ENCODE measurements at places on chromosomes 12 and 14. TPM values are rescaled to one million over a fixed set of nuclear protein-coding genes. Genes with fewer than 3 reads are reported as not detected.

DNA sequence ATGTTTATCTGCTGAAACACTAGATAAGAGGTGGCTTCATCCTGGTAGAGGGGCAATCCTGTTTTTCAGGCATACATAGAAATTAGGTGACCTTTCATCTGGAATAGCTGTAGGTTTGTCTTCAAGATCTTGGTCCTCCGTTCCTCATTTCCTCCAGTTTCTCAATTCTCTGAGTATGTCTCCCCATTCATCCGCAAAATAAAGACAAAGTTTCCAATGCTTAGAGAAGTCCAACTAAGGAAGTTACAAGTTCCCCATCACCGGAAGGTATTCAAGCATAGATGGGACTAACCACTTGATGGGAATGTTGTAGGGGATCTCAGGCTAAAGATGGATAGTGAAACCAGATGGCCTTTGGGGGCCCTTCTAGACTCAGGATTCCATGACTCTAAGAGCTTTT lies 34.3 kb downstream of the ERG28 start:
- peaks cover 19% of the 10 kb centered on the region for H3K4me1 ChIP-seq
- no peaks in the 10 kb centered on the region for H3K27me3 ChIP-seq
- no peak for DNase-seq
- H3K27ac ChIP-seq: no peak overlapping the region
- H3K36me3 ChIP-seq: no peaks in the 10 kb centered on the region

DNA sequence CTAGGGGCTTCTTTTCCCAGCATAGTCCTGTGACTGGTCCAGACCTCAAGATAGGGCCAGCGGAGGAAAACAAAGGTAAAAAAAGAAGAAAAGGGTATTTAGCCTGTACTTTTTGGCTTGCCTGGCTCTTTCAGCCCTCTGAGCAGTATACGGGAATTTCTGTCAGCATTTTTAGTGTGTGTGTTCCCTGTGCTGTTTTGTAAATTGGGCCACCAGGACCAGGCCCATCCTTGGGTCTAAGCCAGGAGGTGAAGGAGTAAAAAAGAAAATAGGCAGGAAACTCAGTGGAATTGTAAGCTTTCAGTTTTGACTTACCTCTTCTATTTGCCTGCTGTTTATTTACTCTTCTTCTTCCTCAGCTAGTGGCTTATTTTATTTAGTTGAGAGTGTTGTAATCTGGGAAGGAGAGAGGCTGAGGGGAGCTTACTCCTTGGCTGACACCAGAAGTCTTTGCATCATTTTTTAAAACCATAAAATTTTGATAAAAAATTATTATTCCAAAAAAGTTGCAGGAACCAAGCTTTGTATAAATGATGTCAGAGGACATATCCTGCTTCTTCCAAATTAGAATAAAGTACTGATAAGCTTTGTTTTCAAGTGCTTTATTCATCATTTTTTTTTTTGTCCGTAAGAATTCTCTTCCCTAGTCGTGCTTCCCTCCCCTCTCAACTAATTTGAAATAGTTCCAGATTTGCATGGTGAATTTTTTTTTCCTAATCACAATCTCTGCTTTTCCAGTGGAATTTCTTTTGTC lies 63.7 kb downstream of the DIP2B start:
- H3K27me3 ChIP-seq: no peaks in the 10 kb centered on the region
- no peaks in the 10 kb centered on the region for H3K36me3 ChIP-seq
- peak overlapping the region; percentile 65 for H3K27ac ChIP-seq
- H3K4me3 ChIP-seq: no peak overlapping the region

DNA sequence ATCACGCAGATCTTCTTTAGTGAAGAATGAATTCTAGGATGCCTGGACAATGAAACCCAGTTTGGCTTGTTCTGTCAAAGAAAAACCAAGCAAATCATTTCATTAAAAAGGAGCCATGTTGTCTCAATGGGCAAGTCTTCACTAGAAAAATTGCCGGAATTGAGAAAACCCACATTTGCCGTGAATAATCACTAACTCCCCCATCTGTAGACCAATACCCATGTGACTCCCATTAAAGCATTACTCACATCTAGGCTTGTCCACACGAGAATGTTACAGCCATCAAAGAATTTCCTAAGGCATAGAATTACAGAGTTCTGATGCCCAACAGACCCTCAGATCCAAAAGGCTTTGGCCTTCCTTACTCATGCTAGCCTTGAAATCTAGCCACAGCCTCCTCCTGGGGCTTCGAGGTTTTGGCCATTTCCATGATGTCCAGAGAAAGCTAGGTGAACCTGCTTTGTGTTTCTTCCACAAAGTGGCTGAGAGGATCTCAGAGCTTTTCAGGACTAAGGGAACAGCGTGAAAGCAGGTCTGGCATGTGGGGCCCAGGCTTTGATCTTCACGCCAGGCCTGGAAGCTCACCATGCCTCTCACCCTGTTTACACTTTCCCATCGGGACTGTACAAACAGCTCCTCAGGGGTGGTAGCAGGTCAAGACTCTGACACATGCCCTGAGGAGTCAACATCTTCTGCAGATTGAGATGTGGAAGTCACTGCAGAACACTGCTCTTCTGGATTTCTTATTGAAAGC lies 12.1 kb downstream of the SLC7A8 start:
- no peaks in the 10 kb centered on the region for H3K27me3 ChIP-seq
- H3K4me3 ChIP-seq: no peak overlapping the region

DNA sequence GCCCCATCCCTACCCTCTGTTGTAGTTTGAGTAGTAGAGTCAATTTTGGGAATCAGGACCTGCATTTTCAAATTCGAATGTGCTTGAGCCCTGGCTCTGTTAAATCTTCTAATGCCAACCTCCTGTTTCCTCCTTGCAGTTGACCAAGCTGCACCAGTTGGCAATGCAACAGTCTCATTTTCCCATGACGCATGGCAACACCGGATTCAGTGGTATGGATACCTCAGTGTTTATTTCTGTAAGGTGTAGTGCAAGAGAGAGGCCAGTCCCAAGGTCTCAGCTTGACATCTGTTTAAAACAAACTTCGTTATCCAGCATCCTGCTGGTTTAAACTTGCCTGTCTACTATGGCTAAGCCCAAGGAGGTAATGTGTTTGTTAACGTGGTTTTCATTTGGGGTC lies 15.2 kb downstream of the PCBP2 start:
- DNase-seq: no peak
- peaks cover 100% of the 10 kb centered on the region for H3K36me3 ChIP-seq
- peaks cover 74% of the 10 kb centered on the region for H3K4me1 ChIP-seq
- H3K27me3 ChIP-seq: no peaks in the 10 kb centered on the region
- H3K4me3 ChIP-seq: no peak overlapping the region

DNA sequence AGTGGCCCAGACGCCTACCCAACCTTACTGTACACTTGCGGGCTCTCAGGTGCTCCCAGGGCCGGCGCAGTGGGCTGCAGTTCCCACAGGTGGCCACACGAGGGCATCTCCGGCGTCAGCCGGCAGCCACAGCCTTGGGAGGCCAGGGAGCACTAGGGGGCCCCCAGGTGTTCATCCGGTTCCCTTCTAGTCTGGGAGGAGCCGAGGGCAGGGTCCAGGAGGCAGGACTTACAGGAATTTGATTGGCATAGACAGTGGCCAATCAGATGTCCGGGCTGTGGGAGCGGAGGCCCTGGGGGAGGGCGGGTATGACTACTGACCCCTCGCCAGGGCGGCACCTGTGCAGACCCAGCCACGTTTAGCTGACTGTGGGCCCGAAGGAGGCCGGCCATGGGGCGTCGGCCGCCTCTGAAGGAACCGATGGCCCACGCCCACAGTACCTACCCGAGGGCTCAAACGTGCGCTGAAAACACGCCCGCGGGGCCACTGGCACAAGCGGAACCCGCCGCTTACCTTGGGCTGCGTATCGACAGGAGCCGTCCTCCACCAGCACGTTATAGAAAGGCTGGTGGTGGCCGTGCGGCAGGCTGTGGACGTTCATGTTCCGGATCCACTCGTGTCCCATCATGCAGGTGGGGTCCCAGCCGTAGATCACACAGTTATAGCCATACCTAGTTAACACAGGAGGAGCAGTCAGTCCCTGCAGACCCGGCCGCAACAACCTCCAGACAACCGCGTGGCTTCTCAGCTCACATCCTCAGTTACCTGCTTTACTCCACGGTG lies 34.8 kb downstream of the FBXO21 start:
- H3K36me3 ChIP-seq: peaks cover 71% of the 10 kb centered on the region
- DNase-seq: peak; percentile 46
- no peak overlapping the region for H3K27ac ChIP-seq
- H3K4me1 ChIP-seq: peaks cover 6% of the 10 kb centered on the region

- no peaks in the 10 kb centered on the region for H3K4me1 ChIP-seq
- no peak overlapping the region for H3K4me3 ChIP-seq
- H3K27ac ChIP-seq: no peak overlapping the region
- no peak for DNase-seq
- H3K36me3 ChIP-seq: no peaks in the 10 kb centered on the region
Observed at GRCh38 chr12:30580344-30580743, 115.3 kb downstream of the IPO8 start.

DNA sequence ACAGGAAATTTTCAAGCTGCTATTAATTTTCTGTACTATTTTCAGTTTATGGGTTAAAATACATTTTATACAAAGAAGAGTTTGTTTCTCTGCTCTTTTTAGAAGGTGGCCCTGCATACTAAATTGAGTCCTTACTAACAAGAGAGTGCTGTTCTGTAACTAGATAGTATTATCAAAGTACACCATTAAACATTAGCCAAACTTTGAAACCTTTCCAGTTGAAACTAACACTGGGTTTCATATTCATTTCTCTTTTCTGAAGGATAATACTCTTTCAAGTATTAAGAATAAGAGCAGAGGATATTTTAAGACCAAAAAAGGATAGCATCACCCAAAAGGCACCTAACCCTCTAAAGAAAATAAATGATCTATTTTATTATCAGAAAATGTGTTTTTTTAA lies 47.2 kb downstream of the PEBP1 start:
- no peak for DNase-seq
- peaks cover 51% of the 10 kb centered on the region for H3K4me1 ChIP-seq
- H3K27ac ChIP-seq: peak overlapping the region; percentile 47

DNA sequence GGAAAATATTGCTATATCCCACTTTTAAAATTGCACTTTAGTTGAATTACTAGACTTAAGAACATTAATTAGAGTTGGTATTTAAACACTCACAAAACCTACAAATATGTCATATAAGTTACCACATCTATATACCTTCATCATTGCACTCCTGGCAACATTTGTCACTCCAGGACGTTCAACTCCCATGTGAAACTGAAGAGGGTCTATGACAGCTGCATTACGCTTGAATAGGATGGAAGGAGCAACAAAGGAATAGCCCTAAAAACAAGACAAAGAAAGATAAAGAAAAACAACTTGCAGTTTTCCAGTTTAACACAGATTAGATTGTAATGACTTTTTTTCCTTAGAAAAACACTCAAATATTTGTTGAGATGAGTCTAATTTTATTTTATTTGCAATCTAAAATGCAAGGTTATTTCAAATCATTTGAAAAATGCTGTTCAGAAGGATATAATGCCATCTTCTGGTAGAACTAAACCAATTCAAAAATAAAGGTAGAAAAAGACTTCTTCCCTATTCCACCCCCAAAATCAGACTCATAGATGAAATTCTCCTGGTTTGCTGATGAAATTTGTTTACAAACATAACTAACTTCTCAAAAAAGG lies 84.3 kb upstream of the TTC7B start:
- H3K4me3 ChIP-seq: no peak overlapping the region
- no peaks in the 10 kb centered on the region for H3K27me3 ChIP-seq
- no peak for DNase-seq
- no peaks in the 10 kb centered on the region for H3K4me1 ChIP-seq

DNA sequence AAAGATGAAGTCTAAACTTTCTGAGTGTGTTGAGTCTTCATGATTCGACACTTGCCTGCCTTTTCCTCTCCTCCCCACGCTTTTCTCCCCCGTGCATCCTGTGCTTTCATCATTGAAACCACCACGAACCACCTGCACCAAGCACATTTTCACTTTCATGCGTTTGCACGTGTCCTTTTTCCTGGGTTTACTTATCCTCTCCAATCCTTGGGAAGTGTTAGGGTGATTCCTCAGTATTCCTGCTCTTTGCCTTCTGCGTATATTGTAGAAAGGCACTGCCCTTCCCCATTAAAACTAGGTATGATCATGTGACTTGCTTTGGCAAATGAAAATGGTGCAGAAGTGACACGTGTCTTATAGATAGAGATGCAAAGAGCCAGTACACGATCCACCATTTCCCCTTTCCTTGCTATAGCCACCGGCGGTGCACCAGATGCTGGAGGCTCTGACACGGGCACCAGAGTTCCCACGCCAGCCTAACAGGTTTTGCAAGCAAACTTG lies 106.6 kb downstream of the BRMS1L start:
- no peak for DNase-seq
- no peaks in the 10 kb centered on the region for H3K4me1 ChIP-seq
- no peaks in the 10 kb centered on the region for H3K36me3 ChIP-seq
- H3K27me3 ChIP-seq: no peaks in the 10 kb centered on the region
- H3K4me3 ChIP-seq: no peak overlapping the region
- H3K27ac ChIP-seq: no peak overlapping the region

DNA sequence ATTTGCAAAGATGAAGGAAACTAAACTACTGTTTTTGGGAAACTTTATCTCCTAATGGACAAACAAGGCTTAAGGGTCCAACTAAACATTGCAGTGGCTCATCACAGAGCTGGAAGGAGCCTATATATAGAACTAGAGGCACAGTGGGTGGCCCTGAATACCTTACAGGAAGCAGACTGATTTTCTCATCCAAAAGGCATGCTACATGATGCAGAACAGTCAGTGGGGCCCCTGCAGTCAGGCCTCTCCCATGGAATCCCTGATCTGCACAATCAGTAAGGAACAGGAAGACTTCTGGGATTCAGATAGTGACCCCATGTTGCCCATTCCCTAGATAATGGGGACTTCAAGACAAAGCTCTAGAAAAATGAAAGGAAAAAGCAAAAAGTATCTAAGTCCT lies 1.9 kb upstream of the LLPH start:
- H3K27me3 ChIP-seq: no peaks in the 10 kb centered on the region
- no peak overlapping the region for H3K27ac ChIP-seq
- H3K4me3 ChIP-seq: peak overlapping the region; percentile 74
- H3K4me1 ChIP-seq: peaks cover 26% of the 10 kb centered on the region
- H3K36me3 ChIP-seq: peaks cover 28% of the 10 kb centered on the region

- H3K36me3 ChIP-seq: no peaks in the 10 kb centered on the region
- H3K4me3 ChIP-seq: no peak overlapping the region
- no peak for DNase-seq
- no peak overlapping the region for H3K27ac ChIP-seq
Observed at GRCh38 chr14:65438266-65438933, 25.9 kb downstream of the FUT8 start.

- no peaks in the 10 kb centered on the region for H3K4me1 ChIP-seq
- H3K27ac ChIP-seq: no peak overlapping the region
- no peaks in the 10 kb centered on the region for H3K27me3 ChIP-seq
Observed at GRCh38 chr14:60935319-60935718, 45.6 kb downstream of the TRMT5 start.

GRCh38 chr14:55426891-55427290 lies 13.5 kb downstream of the TBPL2 start:
- H3K36me3 ChIP-seq: no peaks in the 10 kb centered on the region
- no peak overlapping the region for H3K27ac ChIP-seq
- peaks cover 6% of the 10 kb centered on the region for H3K4me1 ChIP-seq

- H3K36me3 ChIP-seq: no peaks in the 10 kb centered on the region
- H3K4me1 ChIP-seq: no peaks in the 10 kb centered on the region
- no peak overlapping the region for H3K27ac ChIP-seq
Observed at GRCh38 chr12:68170726-68171125, 11.2 kb upstream of the IFNG start.

The MSI1 gene
- 2.9 TPM for polyA plus RNA-seq

The PRKD1 gene
- polyA plus RNA-seq: 2.1 TPM

The IGF1 gene
- 6.9 TPM for polyA plus RNA-seq

The NRXN3 gene
- 1.1 TPM for polyA plus RNA-seq
